ENCODE measurements at places on chromosomes 7 and 10.

DNA sequence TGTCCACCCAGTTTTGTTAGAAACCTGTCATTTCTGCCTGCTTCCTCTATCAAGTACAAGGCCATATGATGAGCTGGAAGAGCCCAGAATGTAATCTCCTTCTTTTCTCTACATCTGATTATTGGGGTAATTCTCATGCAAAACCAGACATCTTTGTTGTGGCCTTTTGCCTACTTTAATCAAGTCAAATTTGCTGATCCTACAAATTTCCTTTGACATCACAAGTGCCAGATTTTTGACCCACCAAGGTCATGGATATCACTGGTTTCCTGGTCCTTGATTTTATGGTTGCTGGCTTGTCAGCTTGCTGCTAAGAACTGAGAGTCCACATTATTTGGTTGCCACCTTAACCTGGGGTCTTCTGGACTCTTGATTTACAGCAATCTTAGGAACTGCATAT lies 336.1 kb downstream of the TFEC start:
- no peak for DNase-seq

GRCh38 chr10:45461034-45461433 lies 87.0 kb downstream of the ALOX5 start:
- DNase-seq, result no peak

DNA sequence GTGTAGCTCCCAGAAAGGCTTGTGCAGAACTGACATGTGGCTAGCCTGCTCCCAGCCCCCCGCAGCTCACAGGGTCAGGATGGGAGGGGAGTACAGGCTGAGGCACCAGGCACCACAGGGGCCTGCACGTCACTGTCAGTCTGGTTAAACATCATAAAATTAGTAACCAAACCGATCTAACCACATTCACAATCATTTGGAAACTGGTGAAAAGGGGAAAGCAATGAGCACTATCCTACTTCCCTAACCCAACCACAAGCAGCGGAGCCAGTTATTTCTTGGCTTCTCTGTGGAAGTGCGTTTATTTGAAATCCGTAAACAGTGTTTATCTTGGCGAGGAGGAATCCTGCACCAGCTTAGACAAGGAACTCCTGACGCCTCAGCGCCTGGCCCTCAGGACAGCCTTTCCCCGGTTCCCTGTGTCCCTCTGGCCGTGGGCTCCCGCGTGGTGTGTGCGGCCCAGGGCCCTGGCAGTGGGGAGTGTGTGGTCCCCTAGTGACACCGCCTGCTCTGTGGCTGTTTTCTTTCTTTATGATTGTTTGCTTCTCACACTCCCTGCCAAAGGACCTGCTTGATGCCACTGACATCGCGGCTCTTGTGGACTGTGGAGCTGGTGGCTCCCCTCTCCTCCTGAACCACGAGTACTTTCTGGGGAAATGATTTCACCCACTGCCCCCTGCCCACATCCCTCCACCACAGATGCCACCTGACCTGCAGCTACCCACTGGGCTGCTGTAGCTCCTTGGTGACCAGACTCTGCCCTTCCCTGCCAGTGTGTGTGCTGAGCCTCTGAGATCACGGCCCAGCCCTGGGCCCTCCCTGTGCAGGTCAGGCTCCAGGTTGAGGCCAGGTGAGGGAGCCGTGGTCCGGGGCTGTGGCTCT lies 38.0 kb downstream of the INPP5A start:
- DNase-seq, result peak; percentile 16

DNA sequence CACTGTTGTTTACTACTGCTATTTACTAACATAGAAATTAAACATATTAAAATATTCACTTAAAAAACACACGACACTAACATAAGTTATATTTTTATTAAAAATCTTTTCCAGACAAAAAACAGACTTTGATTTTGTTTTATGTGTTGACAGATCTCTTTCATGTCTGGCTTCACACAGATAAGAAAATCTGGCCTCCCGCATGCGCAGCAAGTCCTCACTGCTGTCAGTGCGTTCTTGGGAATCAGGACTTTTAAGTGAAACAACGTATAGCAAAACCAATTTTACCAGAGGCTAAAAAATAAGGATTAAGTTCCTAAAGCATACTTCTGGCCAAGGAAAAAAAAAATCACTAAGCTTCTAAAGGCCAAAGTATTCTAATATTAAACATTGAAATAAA lies 1.2 kb upstream of the IDI1 start:
- DNase-seq, result no peak

GRCh38 chr7:134636008-134636449 lies 10.6 kb upstream of the BPGM start:
- DNase-seq, result no peak

DNA sequence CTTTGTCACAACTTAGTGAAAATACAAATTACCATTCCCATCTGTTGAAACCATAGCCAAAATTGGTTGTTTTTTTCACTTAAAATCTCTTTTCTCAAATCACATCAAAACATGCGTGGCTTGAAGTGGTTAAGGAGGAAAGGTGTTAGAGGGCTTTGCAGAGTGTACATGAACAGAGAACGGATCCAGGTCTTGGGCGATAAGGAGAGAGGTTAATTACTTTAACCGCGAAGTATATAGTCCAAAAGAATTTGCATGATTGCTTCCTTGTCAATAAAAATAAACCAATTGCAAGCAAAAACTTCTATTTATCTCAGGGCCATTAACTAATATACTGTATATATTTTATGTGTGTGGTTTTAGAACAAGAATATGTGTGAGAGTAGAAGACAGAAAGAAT lies 813.9 kb upstream of the SORCS1 start:
- no peak for DNase-seq

- DNase-seq, result no peak
These were observed 135.0 kb downstream of the GATA3 start for GRCh38 chr10:8189458-8189857.

DNA sequence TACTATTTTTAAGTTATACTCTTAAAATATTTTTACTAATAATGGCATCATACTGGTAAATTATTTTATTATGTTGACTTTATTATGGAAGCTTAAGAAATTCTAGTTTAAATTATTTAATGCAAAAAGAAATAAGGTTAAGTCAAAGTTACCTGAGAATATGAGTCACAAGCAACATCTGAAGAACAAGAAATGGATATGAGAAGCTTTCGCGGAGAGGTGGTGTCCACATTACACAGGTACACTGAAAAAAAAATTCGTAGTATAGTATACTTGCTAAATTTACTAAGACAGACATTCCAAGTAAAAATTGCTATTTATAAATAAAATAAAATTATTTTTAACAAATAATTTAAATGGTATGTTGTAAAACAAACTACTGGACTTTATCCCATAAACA lies 143.8 kb downstream of the AVL9 start:
- no peak for DNase-seq

DNA sequence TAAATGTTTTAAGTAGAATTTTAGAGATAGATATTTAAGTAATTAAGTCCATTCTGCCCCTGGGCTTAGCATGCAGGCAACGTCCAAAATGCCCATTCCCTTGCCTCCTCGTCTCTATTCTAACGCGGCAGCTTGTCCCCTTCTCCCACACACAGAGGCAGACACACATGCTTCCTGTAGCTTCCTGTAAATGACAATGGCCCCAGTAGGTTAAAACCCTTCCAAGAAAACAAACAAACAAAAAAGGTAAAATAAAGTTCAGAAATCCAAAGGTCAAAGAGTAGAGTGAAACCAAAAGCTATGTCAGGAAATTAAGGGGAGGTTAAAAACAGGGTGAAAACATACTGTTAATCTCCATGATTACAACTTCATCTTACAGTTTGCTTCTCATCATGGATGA lies 857.6 kb downstream of the GATA3 start:
- no peak for DNase-seq

DNA sequence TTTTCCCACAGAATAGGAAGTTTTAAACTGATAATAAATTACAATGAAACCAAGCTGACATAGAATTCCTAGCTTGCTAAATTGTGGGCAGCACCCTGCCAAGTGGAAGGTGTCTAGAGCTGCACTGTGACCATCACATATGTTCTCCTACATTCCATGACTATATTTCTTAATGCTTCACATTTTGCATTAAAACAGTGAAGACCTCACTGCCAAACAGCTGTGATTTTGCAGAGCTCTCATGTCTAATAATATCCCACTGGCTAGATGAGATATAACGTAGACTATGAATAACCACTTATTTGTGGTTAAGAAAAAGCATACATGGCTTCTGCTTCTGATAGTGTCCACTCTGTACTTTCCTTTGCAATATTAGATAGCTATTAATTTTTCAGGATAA lies 228.3 kb upstream of the TEX47 start:
- DNase-seq, result no peak

GRCh38 chr10:36437367-36437766 lies 688.0 kb upstream of the ANKRD30A start:
- no peak for DNase-seq

DNA sequence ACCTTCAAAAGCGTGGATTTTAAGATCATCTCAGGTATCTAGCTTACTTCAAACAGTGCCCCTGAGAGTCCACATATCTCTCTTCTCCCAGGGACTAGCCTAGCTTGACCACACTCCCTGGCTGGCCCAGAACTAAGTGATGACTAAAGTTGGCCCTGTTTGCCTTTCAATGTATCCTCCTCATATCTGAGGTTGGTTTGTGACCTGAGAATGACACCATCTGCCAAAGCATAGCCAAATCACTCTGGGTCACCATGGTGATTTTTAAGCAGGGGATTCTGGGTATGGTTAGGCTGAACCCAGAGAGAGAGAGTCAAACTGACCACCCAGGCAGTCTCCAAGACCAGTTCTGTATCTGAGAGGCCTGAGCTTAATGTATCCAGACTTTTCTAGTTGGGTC lies 16.2 kb downstream of the CNNM1 start:
- DNase-seq, result no peak

DNA sequence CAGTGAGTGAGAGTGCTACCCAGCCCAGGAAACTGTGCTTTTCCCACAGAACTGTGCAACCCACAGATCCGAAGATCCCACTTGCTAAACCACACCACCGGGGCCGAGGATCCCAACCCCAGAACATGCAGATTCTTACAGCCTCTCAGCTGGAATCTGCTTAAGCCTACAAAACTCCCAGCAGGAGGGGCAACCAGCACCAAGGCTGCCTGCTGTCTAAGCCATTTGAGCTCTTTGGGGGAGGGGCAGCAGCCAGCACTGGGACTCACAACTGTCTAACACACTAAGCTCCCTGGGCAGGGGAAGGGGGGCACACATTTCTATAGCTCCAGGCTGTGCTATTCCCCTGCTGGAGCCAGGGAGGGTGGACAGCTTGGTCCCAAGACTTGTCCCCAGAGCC lies 529.9 kb downstream of the XPNPEP1 start:
- no peak for DNase-seq

GRCh38 chr10:70354556-70354955 lies 27.9 kb downstream of the LRRC20 start:
- DNase-seq, result no peak

DNA sequence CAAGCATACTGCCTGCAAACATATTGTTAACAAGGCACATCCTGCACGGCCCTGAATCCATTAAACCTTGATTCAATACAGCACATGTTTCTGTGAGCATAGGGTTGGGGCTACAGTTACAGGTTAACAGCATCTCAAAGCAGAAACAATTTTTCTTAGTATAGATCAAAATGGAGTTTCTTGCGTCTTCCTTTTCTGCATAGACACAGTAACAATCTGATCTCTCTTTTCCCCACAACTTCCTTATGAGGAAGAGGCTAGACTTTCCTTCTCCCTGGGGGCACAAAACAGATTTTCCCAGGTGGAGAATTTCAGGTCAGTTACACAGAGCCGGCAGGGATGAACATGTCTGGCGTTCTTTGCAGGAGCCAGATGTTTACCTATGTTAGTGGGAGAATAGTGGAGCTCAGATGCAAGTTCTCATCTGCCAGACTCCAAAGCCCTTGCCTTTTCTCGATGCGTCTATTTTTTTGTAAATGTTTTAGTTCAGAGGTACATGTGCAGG lies 37.5 kb upstream of the PFKFB3 start:
- no peak for DNase-seq

DNA sequence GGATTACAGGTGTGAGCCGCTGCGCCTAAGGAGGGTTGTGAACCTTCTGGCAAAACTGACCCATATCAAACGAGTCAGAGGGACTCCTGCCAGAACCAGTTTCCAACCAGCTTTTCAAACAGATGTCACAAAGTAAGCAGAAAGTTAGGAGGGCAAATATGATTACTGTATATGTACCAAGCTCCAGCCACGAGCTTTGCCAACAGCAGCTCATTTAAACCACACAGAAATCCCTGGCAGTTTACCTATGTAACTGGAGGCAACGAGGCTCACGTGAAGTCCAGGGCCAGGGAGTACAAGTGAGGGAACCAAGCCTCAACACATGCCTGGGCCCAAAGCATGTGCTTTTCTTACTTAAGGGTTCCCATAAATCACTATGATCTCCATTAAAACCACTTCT lies 12.5 kb upstream of the DAGLB start:
- no peak for DNase-seq

DNA sequence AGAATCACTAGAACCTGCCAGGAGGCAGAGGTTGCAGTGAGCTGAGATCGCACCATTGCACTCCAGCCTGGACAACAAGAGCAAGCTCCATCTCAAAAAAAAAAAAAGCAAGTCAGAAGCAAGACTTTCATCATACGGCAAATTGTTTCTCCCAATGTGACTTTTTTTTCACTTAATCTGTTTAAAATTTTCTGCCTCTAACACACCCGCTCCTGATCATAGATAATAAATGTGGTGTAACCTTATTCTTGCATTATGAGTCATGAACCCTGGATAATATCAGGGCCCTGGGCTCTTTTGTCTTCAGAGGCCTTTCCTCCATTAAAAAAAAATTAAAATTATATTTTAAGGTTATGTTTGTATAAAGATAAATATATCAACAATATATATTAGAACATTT lies 111.4 kb upstream of the JCAD start:
- DNase-seq, result no peak

DNA sequence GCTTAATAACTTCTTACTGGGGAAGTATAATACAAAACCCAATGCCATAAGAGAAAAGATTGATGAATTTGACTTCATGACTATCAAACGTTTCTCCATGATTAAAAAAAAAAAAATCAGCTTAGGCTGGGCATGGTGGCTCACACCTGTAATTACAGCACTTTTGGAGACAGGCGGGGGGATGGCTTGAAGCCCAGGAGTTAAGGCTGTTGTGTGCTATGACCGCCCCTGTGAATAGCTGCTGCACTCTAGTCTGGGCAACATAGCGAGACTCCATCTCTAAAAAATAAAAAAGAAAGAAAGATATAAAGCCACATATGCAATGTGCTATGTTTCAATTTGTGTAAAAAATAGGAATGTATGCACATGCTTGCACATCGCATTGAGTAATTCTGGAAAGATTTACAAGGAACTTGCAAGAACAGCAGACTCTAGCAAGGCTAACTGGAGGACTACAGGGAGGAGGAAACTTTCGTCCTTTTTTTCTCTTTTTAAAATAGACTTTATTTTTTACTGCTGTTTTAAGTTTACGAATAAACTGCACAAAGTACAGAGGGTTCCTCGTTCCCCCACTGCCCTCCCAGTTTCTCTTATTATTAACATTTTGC lies 10.3 kb upstream of the RARRES2 start:
- peak; percentile 8 for DNase-seq

DNA sequence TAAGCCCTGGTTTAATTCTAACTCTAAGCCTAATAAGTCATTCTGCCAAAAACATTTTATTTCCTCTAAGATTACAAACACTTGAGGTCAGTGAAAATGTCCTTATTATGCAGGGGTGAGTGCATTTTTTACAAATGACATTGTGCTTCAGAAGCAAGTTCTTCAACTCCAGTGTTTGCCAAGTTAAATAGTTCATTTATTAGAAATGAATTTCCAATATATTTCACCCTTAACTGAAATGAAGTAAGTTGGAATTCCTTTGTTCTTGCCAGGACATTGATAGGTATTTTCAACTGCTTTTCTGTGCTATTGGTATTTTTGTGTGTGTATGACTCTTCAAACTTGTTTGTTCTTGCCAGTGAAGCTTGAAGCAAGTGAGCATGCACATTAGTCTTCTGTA lies 89.5 kb upstream of the CCDC6 start:
- no peak for DNase-seq

All from activated T-cell treated with anti-CD3 and anti-CD28 coated beads, Interleukin-2, amount 50 U/mL, for 1 hour (primary cell).